ENCODE measurements at places on chromosomes 2 and 18.

DNA sequence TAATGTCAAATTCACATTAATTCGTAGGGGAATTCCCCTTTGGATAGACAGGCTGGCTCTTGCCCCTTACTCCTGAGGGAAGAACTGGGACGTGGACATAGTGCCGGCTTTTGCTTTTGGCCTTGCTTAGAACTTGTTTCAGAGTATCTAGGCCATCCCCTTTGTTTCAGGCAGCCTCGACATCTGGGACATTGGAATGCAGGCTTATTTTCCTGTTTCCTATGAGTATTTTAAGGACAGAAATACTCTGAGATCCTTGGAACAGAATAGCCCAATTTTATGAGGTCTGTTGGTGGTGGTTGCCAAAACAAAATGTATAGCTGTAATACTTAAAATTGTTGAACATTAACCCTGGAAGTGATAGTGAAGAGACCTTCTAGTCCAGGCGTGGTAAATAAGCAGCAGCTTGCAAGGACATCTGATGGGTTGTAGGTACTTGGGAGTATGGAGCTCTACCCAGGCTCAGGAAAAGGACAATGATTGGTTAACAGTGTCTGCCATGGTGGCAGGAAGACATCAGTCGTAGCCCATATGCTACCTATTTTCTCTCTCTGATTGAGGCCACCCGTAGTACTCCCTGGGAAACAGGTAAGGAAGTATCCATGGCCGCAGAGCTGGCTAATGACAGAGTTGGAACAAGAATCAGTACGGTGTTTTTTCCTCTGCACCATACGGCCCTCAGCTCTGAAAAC, 112.4 kb downstream of the CDK15 start:
- no peak for DNase-seq

- DNase-seq: no peak
Measured at GRCh38 chr18:48800466-48800865, 150.3 kb downstream of the SMAD7 start.

- DNase-seq: no peak
Measured at GRCh38 chr2:226665306-226665831, 134.3 kb downstream of the IRS1 start.

DNA sequence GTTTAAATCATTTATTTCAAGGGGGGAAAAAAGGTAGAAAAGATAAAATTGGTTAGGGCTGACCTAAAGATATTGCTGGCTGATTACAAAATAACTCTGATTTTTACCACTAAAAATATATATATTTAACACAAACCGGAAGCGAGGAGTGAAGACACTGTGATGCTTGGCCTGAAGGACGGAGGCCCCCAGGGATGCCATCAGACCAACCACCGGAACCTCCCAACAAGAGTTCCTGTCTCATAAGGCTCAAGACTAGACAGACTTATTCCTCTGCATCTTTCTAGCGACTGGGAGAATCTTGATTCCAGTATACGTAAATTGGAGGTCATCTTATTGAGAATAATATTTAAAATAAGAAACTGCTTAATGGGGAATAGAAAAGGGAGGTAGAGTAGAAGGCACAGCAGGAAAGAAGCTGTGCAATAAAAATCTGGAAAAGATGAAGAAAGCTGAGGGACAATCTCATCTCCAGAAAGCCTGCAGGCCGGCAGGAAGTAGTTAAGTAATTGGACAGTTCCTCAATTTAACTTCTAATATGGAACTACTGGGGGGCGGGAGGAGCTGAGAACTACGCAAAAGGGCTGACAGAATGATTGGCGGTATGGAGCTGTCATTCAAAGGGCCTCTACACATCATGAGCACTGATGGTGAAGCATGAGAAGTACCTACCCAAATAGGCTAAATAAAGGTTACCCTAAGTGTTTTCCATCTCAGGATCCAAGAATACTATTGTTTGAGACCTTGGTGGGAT, 91.1 kb downstream of the DTNB start:
- DNase-seq: no peak

GRCh38 chr2:209367075-209367747, 56.6 kb upstream of the MAP2 start:
- DNase-seq: no peak

GRCh38 chr2:235909358-235909757, 258.8 kb downstream of the GBX2 start:
- no peak for DNase-seq

- no peak for DNase-seq
Measured at GRCh38 chr2:189168856-189169499, 10.6 kb downstream of the COL5A2 start.

- no peak for DNase-seq
Measured at GRCh38 chr2:26429779-26430578, 28.3 kb downstream of the DRC1 start.

GRCh38 chr2:86747711-86748639, 27.9 kb downstream of the RMND5A start:
- no peak for DNase-seq
